ENCODE measurements at places on chromosomes 3 and 15.

- no peaks in the 10 kb centered on the region for H3K4me1 ChIP-seq
- H3K27me3 ChIP-seq: no peaks in the 10 kb centered on the region
- no peak overlapping the region for H3K4me3 ChIP-seq
- no peak overlapping the region for H3K27ac ChIP-seq
These were observed 95.2 kb downstream of the SEMA6D start for GRCh38 chr15:47812470-47812999.

DNA sequence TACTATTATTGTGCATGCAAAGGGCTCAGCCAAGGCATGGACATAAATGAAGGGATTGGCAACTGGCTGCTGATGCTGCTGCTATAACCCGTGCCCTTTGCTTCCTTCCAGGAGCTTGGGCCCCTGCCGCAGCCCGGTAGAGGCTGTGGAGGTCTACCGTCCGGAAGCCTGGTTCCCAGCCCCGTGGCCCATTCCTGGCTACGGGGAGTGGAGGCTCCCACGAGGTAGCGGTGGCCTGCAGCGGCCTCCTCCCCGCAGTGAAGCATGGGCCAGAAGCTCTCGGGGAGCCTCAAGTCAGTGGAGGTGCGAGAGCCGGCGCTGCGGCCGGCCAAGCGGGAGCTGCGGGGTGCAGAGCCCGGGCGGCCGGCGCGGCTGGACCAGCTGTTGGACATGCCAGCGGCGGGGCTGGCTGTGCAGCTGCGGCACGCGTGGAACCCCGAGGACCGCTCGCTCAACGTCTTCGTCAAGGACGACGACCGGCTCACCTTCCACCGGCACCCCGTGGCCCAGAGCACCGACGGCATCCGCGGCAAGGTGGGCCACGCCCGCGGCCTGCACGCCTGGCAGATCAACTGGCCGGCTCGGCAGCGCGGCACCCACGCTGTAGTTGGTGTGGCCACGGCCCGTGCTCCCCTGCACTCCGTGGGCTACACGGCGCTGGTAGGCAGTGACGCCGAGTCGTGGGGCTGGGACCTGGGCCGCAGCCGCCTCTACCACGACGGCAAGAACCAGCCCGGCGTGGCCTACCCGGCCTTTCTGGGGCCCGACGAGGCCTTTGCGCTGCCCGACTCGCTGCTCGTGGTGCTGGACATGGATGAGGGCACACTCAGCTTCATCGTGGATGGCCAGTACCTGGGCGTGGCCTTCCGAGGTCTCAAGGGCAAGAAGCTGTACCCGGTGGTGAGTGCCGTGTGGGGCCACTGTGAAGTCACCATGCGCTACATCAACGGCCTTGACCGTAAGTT is 15.0 kb downstream of the SPSB4 start:
- H3K27ac ChIP-seq: no peak overlapping the region
- no peak for DNase-seq
- H3K27me3 ChIP-seq: no peaks in the 10 kb centered on the region
- no peaks in the 10 kb centered on the region for H3K36me3 ChIP-seq
- H3K4me1 ChIP-seq: peaks cover 8% of the 10 kb centered on the region

- H3K27me3 ChIP-seq: no peaks in the 10 kb centered on the region
- DNase-seq: no peak
- H3K36me3 ChIP-seq: no peaks in the 10 kb centered on the region
- no peak overlapping the region for H3K4me3 ChIP-seq
- no peak overlapping the region for H3K27ac ChIP-seq
These were observed 281.9 kb downstream of the ADAMTSL3 start for GRCh38 chr15:83935774-83936173.

- H3K27ac ChIP-seq: no peak overlapping the region
- no peaks in the 10 kb centered on the region for H3K27me3 ChIP-seq
- H3K4me3 ChIP-seq: no peak overlapping the region
- DNase-seq: no peak
These were observed 394.1 kb downstream of the SOX2 start for GRCh38 chr3:182105875-182106274.

DNA sequence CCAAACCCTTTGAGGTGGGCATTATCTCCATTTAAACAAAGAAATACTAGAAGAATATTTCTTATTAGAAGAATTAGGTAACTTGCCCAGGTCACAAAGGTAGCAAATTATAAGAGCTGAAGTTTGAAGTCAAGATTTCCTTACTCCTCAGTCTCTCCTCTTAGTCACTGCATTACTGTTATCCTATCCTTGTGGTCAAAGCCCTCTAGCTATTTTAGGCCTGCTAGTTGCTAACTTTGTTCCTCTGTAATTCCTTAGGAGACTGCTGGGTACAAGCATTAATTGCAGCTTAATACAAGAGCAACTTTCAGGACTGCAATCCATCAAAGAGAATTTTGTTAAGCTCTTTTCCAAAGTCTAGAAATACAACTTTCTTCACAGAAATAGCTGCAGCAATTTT is 528.2 kb downstream of the ZIC1 start:
- peaks cover 3% of the 10 kb centered on the region for H3K4me1 ChIP-seq
- no peak overlapping the region for H3K4me3 ChIP-seq
- no peak for DNase-seq
- H3K36me3 ChIP-seq: no peaks in the 10 kb centered on the region
- H3K27me3 ChIP-seq: no peaks in the 10 kb centered on the region

DNA sequence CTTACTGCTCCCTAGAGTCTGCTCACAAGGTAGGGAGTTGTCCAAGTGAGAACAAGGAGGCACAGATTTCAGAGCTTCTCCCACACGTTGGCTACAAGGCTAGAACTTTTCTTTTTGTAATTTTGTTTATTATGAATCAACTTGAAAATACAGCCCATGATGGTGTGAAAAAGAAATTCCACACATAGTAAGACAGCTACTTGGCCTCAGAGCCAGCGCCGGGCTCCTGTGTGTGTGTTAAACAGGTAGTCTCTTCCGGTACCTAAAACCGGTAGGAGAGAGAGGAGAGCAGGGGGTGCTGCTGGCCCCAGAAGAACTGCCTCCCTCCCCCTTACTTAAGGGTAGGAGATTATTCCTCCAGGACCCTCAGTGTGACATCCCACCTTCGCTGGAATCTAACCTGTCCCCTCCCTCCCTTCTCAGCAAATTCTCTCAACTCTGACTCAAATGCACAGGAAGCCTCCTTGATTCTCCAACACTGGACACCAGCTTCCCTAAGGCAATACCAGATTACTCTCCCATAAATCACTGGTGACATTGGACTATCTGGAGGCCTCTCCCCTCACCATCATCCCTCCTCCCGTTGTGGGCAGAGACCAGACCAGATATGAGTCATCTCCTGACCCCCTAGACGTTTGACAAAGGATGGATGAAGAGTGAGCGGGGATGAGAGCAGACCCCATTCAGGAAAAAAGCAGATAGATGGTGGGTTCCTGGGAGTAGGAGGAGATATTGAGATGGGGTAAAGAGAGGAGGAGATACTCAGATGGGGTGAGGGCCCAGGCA is 4.5 kb upstream of the IP6K1 start:
- H3K4me3 ChIP-seq: no peak overlapping the region
- no peaks in the 10 kb centered on the region for H3K27me3 ChIP-seq
- no peak overlapping the region for H3K27ac ChIP-seq

GRCh38 chr3:124299831-124300230 is 307.9 kb upstream of the ROPN1 start:
- no peaks in the 10 kb centered on the region for H3K36me3 ChIP-seq
- DNase-seq: no peak
- no peaks in the 10 kb centered on the region for H3K27me3 ChIP-seq
- peak overlapping the region; percentile 59 for H3K27ac ChIP-seq

DNA sequence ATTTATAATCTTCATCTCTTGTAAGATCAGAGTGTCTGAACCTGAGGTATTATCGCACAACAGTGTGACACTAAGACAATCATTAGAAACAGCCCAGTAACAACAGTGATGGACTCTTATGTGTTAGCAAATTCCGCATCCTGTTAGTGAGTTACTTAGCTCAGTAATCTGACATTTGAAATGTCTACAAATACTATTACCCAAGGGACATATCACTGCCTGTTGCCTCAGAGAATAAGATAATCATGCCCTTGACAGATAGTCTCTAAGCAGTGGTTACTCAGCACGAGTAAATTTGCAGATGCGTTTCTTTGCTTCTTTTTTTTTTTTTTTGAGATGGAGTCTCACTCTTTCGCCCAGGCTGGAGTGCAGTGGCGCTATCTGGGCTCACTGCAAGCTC is 13.4 kb upstream of the RTP1 start:
- no peak overlapping the region for H3K27ac ChIP-seq
- no peak overlapping the region for H3K4me3 ChIP-seq
- H3K36me3 ChIP-seq: no peaks in the 10 kb centered on the region
- H3K4me1 ChIP-seq: peaks cover 51% of the 10 kb centered on the region
- H3K27me3 ChIP-seq: no peaks in the 10 kb centered on the region

DNA sequence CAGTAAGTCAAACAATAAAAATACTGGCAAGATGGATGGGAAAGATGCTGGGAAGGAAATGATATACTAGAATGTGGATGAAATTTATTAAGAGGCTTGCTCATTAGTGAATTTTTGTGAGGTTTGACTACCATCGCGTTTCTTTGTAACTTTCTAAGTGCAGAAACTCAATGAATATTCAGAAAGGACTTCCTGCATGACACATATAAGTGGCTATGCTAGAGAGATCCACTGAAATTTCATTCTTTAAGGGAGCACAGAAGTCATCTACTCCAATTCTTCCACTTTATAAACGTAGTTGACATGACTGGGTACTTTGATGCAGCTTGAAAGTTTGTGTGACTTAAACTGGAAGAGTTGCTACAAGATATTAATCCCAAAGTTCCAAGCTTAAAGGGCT is 88.0 kb downstream of the SHQ1 start:
- H3K4me1 ChIP-seq: no peaks in the 10 kb centered on the region
- H3K4me3 ChIP-seq: no peak overlapping the region
- no peak for DNase-seq
- no peaks in the 10 kb centered on the region for H3K36me3 ChIP-seq
- no peak overlapping the region for H3K27ac ChIP-seq
- no peaks in the 10 kb centered on the region for H3K27me3 ChIP-seq
